Neuronal stem cell (in vitro differentiated cells): ENCODE measurements at places on chromosomes 3 and 15.
A peak's percentile ranks its signal among the peaks of the same experiment; 100 is the strongest.

- no peak for DNase-seq
Measured at GRCh38 chr15:58465866-58466517, 34.2 kb downstream of the LIPC start.

DNA sequence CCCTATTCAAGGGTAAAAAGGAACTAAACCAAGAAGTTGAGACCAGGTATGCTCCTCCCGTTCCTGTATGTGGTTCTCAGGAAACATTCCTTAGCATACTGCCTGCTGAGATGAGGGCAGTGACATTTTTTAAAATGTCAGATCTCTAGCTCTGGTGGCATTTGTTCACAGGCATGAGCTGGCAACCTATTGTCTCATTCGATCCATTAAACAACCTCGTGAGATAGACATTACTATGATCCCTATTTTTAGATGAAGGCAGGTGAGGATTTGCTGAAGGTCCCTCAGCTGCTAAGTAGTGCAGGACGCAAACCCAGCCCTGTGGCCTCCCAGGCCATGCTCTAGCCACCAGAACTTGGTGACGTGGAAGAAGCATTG, 74.9 kb downstream of the SIDT1 start:
- DNase-seq: no peak

DNA sequence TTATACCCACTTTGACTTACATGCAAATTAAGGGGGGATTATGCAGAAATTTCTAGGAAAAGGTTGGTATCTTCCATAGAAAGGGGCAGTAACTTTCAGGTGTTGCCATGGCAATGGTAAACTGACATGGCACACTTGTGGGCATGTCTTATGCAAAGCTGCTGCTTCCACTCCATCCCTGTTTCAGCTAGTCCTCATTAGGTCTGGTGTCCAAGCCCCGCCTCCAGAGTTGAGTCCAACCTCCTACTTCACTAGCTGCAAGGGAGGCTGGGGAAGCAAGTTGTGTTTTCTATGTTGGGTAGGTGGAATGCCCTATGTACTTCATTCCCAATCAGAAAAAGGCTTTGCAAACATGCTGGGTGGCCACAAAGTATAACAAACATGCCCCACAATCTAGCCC, 14.7 kb upstream of the KLHL40 start:
- no peak for DNase-seq

GRCh38 chr3:53845103-53845880, 927 bp downstream of the CHDH start:
- peak; percentile 41 for DNase-seq

GRCh38 chr3:49020330-49021212, 1.4 kb upstream of the NDUFAF3 start:
- no peak for DNase-seq

- no peak for DNase-seq
Measured at GRCh38 chr3:61526308-61526707, 35.1 kb upstream of the PTPRG start.

DNA sequence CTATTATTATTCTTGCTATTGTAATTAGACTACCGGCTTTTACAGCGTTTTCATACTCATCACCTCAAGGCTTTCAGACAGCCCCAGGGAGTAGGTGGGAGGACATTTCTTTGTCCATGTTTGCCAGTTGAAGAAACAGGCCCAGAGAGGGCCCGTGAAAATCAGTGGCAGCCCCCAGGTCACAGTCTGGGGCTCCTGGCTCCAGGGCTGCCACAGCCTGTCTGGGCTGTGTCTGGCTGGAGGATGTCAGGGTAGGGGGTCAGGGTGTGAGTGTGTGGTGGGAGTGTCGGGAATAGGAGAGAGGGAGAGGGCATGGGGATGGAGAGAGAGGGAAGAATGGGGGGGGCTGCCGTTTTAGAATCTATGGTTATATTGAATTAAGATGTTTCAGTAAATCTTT, 118.2 kb upstream of the TLE3 start:
- no peak for DNase-seq

- DNase-seq: no peak
Measured at GRCh38 chr3:107956991-107957900, 133.6 kb downstream of the CD47 start.

DNA sequence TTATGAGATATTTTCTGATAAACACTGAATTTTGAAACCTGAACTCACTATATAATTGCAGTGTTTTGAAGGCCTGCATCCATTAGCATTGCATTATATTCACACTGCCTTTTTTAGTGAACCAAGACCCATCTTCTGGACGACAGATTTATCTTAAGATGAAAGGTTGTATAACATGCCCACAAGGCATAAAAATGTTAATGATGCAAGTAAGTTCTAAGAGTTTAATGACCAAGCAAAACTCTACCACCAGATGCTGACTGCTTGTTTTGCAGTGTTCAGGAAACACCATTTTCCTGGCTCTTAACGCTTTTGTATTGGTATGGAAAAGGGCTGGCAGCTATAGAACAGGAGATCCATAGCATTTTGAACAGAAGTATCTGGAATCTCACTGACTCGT, 46.1 kb downstream of the USP50 start:
- DNase-seq: no peak

DNA sequence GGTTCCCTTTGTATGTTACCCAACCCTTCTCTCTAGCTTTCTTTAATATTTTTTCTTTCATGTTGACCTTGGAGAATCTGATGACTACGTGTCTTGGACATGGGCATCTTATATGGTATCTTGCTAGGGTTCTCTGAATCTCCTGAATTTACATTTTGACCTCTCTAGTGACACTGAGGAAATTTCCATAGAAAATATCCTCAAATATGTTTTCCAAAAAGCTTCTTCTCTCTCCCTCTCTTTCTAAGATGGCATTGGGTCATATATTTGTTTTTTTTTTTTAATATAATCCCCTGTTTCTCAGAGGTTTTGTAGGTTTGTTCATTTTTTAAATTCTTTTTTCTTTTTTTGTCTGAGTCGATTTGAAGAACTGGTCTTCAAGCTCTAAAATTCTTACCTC, 184.0 kb upstream of the TMC3 start:
- DNase-seq: no peak

GRCh38 chr15:31525988-31526665, 199.5 kb downstream of the KLF13 start:
- DNase-seq: no peak

GRCh38 chr3:1462856-1463450, 370.1 kb downstream of the CNTN6 start:
- no peak for DNase-seq

- no peak for DNase-seq
Measured at GRCh38 chr3:12323237-12323636, 34.4 kb downstream of the PPARG start.

DNA sequence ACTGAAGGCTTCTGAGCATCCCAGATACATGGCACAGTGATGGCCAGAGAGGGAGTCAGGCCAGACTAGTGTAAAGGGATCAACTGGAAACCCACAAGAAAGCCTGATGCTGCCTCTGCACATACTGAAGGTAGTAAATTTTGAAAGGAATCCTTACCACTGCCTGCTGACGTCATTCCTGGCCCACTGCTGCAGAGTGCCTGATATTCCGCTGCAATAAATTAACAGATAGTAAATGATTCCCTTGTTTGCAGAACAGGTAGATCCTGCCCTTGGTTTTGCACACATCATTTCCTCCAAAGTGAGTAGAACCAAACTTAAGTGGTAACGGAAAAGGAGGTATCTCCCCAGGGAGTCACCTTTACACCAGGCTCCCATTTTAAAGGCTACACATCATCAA, 146.7 kb downstream of the FBN1 start:
- no peak for DNase-seq

- no peak for DNase-seq
Measured at GRCh38 chr3:191169566-191169965, 29.5 kb upstream of the OSTN start.

- DNase-seq: no peak
Measured at GRCh38 chr3:56302417-56302816, 165.8 kb downstream of the ERC2 start.

DNA sequence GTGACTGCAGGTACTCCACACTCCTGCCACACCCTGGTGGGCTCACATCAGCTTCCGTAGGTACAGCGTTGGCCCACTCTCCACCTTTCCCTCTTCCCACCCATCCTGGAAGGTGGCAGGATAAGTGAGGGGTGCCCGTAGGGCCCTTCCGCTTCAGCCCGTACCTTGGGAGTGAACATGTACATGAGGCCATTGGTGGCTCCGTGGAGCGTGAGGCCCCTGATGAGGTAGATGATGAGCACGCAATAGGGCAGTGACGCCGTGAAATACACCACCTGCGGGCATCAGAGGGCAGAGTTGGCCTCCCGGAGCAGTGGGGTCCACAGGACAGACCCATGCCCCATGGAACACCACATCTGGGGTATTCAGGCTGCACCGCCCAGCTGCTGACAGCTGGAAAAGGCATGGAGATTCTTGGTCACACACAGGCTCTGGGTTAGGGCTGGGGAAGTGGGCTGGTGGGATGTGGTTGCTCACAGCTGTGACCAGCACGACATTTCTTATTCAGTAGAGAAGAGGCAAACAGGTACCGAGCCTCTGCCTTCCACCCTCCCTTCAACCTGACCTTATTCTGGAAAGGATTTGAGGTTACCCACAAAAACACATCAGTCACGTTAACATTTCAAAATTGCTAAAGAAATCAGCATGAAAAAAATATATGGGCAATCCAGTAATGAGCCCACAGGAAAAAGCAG, 23.8 kb downstream of the SLC6A20 start:
- DNase-seq: no peak

- no peak for DNase-seq
Measured at GRCh38 chr3:127477396-127477795, 113.1 kb downstream of the TPRA1 start.

DNA sequence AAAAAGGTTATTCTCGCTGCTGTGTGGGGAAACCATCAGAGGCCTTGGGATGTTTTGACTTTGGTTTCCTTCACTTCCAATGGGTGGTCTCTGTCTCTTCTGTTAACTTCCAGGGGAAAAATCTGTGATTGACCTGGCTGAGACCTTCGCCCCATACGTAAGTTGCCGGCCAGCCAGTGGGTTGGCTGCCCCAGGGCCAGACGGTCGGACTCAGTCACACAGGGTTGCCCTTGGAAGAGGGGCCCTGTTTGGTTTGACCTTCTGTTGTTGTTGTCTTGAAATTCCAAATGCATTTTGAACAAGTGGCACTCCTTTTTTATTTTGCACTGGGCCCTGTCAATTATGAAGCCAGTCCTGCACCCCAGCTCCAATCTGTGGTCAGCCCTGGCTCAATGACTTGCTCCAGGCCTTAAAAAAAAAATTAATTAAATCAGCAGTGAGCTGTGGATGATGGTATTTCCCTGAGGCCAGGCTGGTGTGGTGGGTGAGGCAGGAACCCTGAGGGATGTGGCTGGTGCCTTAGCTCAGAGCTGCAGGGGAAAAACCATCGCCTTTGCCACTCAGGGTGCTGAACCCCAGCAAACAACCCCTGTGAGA, 4.5 kb downstream of the FAM107A start:
- DNase-seq: no peak

- DNase-seq: no peak
Measured at GRCh38 chr15:92772626-92773244, 117.2 kb upstream of the FAM174B start.

GRCh38 chr15:39127151-39127790, 453.6 kb upstream of the THBS1 start:
- no peak for DNase-seq

DNA sequence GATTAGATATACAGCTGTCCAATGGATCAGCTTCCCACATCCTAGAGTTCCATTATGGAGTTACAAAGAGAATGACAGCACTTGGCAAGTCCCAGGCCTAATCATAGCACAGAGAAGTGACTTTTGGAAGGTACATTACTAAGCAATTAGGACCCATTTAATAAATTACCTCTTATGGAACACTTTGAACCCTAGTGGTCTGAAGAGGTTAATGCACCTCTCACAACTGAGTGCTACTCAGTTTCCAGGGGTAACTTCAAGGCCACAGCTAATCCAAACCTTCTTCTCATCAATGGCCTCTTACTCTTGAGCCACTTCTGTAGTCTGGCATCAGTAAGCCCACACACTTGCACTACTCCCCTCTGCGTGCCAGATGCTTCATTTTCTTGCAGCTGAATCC, 34.9 kb upstream of the MEIS2 start:
- no peak for DNase-seq

DNA sequence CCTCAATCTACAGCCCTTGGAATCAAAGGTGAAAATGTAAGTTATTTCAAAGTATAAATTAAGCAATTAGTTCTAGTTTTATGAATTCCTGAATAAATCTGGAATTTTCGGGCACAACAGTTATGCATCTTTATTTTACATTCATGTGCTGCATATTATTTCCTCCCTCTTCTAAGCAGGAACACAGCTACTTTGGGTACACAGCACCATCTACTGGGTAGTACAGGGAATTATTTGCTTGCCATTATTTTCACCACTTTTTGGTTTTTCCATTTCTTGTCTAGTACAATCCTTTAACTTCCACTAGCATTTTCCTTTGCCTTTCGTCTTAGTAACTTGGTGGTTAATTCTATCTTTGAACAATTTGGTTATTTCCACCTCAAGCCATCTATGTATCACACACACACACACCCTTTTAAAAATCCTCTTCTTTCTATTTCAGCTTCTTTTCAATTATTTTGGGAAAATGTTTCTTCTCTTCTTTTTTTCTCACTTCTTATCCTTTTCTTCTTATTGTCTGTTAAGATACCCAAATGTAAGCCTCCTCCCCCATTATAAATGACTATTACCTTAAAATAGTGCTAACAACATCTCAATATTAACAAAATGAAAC, 451.0 kb downstream of the MFSD1 start:
- DNase-seq: peak; percentile 41

GRCh38 chr3:50674349-50675178, at the start of gene DOCK3:
Gene DOCK3, plus strand, starts transcription at chr3:50674927. Its CDS starts 337 bp downstream, at chr3:50675264.
- DNase-seq: peak; percentile 63
